Activated CD8-positive, alpha-beta T cell treated with anti-CD3 and anti-CD28 coated beads, Interleukin-2, amount 10 ng/mL, durations not matched to agents 7 days and 5 days (primary cell): ENCODE measurements at places on chromosomes 16 and 17.
A peak's percentile ranks its signal among the peaks of the same experiment; 100 is the strongest.

DNA sequence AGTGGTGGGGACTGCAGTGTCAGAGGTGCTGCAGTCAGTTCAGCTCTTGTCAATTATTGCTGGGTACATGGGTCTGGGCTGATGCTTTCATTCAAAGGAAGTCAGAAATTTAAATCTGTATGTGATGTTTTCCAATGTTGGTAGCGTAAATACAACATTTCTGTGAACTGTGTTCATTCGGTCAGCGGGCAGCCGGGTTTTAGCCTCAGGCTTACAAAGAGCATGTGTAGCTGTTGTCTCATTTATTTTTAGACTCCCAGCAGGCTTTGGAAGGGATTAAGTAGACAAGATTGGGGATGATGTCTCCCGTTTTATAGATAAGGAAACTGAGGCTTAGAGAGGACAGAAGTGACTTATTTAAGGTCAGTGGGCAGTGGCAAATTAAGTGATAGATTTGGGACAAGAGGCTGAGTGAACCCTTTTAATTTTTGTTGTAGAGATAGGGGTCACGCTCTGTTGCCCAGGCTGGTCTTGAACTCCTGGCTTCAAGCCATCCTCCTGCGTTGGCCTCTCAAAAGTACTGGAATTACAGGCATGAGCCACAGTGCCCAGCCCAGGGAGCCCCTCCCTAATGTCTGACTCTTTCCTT, 8.1 kb downstream of the AQP8 start:
- DNase-seq, result no peak

DNA sequence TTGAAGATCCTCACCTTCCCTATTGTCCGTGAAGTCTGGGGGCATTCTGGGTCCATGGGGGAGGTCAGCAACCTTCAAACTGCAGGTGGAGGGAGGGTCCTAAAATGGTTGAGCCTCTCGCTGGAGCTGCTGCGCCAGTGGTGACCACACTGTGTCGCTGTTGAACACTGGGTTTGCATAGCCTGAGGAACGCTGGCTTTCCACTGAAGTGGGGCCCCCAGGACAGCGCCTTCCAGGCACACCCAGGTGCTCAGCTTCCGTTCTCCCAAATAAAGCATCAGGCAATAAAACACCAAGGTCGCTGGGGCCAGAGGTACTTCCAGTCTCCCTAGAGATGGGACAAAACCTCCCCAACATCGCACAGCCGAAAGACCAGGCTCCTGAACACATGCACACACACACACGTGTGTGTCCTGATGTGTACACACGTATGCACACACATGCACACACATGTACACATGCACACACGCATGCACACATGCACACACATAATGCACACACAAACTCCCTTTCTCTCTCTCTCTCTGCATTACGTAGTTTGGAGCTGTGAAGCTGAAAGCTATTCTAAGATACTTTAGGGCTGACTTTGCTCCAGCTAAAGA, 120.6 kb downstream of the IRF8 start:
- no peak for DNase-seq

DNA sequence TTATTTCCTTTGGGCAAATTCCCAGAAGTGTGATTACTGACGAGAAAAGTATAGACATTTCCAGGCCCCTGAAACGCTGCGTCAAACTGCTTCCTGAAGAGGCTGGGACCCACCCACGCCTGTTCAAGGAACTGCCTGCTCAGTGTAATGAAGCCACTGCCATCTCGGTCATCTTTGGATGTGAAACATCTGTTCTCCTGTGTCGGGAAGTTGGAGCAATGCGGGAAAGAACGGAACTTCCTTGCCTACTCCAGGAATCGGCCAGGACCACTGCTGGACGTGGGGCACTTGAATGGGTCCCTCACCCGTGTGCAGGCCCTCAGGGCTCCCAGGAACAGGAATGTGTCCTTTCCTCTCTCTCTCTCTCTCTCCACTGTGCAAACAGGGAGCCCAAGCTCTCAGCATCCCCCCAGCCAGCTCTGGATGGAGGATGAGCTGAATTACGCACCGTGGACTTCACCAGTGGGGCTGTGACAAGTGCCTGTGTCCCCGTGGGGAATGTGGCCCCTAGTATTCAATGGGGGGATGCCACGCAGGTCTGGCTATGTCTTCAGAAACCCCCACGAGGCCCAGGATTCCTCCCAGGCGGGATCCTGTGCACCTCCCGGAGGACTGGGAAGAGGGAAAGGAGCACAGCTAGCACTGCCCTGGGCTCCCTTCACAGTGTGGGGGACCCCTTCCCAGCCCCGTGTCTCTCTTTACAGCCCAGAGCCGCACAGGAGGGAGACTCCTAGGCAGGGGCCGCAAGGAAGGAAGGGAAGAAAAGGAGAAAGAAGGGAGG, 18.3 kb upstream of the LITAF start:
- no peak for DNase-seq

- no peak for DNase-seq
Observed at GRCh38 chr16:82699260-82699659, 72.5 kb downstream of the CDH13 start.

GRCh38 chr16:11955713-11956123, 9.3 kb upstream of the TNFRSF17 start:
- DNase-seq, result no peak

GRCh38 chr17:59456923-59457615, 108.3 kb upstream of the DHX40 start:
- no peak for DNase-seq

DNA sequence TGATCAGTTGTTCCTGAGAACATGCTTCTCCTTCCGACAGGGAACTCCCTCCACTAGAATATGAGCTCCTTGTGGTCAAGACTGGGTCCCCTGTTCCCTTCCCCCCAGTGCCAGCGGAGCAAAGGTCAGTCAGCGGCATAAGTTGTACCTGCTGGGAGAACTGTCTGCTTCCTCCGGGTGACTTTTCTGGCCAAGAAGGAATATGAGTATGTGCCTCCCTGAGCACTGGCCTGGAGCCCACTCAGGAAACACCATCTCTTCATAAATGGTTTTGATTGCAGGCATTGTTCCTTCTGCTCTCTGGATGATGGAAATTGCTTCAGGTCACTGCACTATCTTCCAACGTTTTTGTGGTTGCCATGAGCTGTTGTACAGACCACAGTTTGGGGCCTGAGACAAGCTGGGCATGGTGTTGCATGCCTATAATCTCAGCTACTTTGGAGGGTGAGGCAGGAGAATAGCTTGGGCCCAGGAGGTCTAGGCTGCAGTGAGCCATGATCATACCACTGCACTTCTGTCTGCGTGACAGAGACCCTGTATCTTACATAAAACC, 2.9 kb upstream of the P4HB start:
- DNase-seq, result no peak

- no peak for DNase-seq
Observed at GRCh38 chr17:60091908-60092331, 13.2 kb upstream of the HEATR6 start.

GRCh38 chr17:51653878-51654277, 393.5 kb downstream of the UTP18 start:
- DNase-seq, result no peak

- DNase-seq, result no peak
Observed at GRCh38 chr16:11423315-11424117, 78.3 kb downstream of the RMI2 start.

- DNase-seq, result no peak
Observed at GRCh38 chr17:67353929-67354574, 12.3 kb downstream of the PSMD12 start.

- DNase-seq, result no peak
Observed at GRCh38 chr16:50284131-50284911, 18.0 kb downstream of the ADCY7 start.

GRCh38 chr17:73987845-73988509, 215.5 kb upstream of the RPL38 start:
- DNase-seq, result no peak

- no peak for DNase-seq
Observed at GRCh38 chr16:76532188-76532973, 255.2 kb downstream of the CNTNAP4 start.

GRCh38 chr16:1474082-1474795, 589 bp downstream of the CLCN7 start:
- no peak for DNase-seq

- no peak for DNase-seq
Observed at GRCh38 chr17:41919165-41919817, 540 bp upstream of the ACLY start.

- DNase-seq, result no peak
Observed at GRCh38 chr17:38572669-38573365, 32.9 kb downstream of the SRCIN1 start.

DNA sequence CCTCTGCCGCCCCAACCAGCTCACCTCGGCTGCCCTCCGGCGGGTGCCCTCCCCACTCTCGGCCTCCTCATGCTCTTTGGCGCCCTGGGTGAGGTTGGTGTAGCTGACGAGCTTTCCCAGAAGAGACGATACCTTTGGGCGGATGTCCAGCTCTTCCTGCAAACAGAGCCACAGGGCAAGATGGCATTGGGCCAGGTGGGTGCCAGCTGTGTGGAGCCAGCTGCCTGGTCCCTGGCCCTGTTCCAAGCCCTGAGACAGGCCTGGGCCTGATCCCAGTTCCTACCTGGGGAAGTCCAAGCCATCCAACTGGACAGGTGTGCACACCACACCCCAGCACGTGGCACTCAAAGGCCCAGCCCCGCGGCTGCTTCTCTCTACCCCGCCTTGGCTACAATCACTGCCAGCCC, 6.9 kb downstream of the SLC12A4 start:
- DNase-seq, result no peak

GRCh38 chr16:73735018-73735417, 561.6 kb upstream of the PSMD7 start:
- no peak for DNase-seq

- DNase-seq, result no peak
Observed at GRCh38 chr16:56672761-56673536, 3.3 kb downstream of the MT1H start.

DNA sequence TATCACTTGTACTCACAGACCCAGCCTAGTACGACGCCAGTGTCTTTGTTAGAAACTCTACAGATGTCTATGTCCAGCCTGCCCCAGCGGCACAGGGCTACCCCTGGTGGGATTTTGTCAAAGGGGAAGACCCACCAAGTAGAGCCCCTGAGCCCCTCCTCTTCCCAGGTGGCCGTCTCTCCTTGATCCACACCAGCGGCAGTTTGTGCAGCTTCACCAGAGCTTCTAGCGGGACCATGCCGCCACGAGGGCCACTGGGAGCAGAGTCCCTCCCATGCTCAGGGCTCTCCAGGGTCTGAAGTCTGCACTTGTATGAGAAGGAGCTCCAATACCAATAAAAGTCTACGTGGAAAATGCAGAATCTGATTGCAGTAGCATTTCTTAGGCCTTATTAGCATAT, 157.1 kb downstream of the RPTOR start:
- no peak for DNase-seq

DNA sequence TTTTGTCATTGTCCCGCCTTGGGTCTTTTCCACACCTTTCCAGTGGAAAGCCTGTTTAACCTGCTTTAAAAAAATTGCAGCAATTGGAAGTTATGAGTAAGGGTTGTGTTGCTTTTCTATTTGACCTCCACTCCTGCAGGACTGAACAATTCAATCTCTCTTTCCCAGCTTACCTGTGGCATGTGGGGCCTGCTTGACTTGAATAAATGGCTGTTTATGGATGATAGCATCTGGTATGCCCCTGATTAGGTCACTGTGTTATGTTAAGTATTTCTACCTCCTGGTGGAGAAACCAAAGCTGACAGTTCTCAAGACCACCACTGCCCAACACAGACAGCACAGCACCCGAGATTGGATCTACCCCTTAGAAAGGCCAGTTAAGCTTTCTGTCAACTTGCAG, 64.8 kb upstream of the NOG start:
- DNase-seq, result no peak

DNA sequence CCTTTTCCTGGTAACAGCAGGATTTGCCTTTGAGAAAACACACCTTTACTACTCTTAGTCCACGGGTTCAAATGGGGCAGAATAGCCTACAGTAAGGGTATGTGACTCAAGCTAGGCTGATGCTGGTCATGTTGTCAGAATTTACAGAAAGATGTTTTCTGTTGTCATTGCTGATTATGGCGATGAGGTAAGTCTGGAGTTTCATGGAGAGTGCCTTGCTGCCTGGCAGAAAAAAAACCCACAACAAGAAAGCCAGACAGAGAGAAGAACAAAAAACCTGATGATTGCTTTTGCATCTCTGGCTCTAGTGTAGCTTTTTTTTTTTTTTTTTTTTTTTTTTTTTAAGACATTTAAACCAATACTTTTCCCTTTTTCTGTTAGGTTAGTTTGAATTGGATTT, 47.9 kb downstream of the SLC6A4 start:
- DNase-seq, result no peak

DNA sequence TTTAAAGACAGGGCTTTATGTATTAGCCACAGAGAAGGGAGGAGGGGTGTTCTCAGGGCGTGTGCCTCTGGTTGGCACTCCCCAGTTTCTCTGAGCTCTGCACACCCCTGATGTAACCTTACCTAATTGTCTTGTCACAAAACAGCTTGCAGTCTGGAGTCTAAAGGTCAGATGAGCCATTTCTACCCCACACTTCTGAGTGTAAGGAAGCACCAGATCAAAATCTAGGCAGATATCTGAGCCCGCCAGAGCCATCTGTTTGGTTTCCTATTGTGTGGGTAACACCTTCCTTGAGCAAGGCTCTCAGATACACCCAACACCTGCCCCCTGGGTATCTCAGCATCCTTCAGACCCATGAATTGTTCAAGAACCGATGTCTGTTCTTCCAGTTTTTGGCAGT, 15.5 kb downstream of the CDH1 start:
- peak; percentile 49 for DNase-seq

GRCh38 chr17:7652388-7653356, 1.9 kb downstream of the ATP1B2 start:
- DNase-seq, result no peak

DNA sequence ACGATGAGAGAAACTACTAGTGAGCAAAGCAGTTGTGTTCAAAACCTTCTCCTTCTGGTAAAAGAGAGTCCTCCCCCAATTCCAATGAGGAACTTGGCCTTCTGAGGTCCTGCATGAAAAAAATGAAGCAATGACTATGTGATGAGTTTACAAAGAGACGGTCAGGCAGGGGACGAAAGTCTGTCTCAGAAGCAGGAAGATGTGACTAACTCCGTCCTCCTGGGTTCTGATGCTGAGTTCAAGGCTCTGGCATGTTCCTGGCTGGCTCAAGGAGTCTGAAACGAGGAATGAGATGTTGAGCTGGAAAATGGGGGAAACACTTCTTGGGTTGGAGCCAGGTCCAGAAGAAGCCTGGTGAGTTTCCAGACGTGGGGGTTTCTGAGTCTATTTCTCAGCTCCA, 129.6 kb downstream of the CPPED1 start:
- DNase-seq, result no peak

GRCh38 chr16:9007177-9007794, 43.6 kb upstream of the USP7 start:
- DNase-seq, result no peak

DNA sequence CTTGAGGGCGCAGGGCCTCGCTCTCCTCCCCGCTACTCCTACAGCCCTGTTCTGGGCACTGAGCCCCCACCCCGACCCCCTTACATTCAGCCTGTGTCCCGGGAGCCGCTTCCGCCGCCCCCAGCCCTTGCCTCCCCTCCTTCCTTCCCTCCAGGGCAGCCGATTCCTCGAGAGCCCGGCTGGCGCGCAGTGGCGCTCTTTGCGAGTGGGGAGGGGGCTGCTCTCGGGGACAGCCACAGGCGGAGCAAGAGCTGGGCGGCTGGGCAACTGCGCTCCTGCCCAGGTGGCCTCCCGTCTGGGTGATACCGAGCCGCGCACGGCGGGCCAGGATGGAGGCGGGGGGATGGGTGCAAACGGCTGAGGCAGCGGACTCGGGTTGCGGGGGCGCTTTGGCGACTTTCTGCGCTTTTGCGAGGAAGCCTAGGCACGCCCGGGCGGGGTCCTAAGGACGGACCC, 1.2 kb downstream of the MMP15 start:
- DNase-seq, result no peak
